Endothelial cell (in vitro differentiated cells): ENCODE measurements at places on chromosomes 16 and 17. TPM values are rescaled to one million over a fixed set of nuclear protein-coding genes. Genes with fewer than 3 reads are reported as not detected.

- DNase-seq, result no peak
Measured at GRCh38 chr17:39867880-39868553, at the start of gene ZPBP2. ZPBP2 (plus strand) TSS chr17:39868202; CDS start chr17:39868355, 153 bp downstream.

GRCh38 chr17:28957992-28958355 is 6.7 kb upstream of the PHF12 start:
- DNase-seq, result no peak

GRCh38 chr16:84947996-84948850 is 63.1 kb downstream of the ZDHHC7 start:
- DNase-seq, result no peak

- no peak for DNase-seq
Measured at GRCh38 chr16:64700628-64701027, 421.2 kb downstream of the CDH11 start.

The SLC52A1 gene
- 0.21 TPM for total RNA-seq
